Smooth muscle cell of trachea (primary cell): ENCODE measurements at places on chromosomes 1 and 21. TPM values are rescaled to one million over a fixed set of nuclear protein-coding genes. Genes with fewer than 3 reads are reported as not detected.

The S100A2 gene
- 3.3 and 6.0 TPM in 2 replicates for total RNA-seq

The MRPS14 gene
- total RNA-seq = 21.5 and 33.3 TPM in 2 replicates

The MFSD2A gene
- 0.58 and 4.1 TPM in 2 replicates for total RNA-seq

The HJV gene
- not detected in 2 replicates for total RNA-seq

The THEMIS2 gene
- 5.2 and 15.4 TPM in 2 replicates for total RNA-seq

The ALG14 gene
- total RNA-seq = 2.5 and 2.8 TPM in 2 replicates

The OR10Z1 gene
- total RNA-seq = not detected in 2 replicates

The KRTAP7-1 gene
- not detected in 2 replicates for total RNA-seq

The MMEL1 gene
- under 0.01 and 1.3 TPM in 2 replicates for total RNA-seq

The LCE1F gene
- not detected in 2 replicates for total RNA-seq

The GJA8 gene
- not detected in 2 replicates for total RNA-seq

The SPTA1 gene
- total RNA-seq = under 0.01 TPM in 2 replicates

The S100A1 gene
- 0.17 TPM in 1 of 2 replicates, not detected in the other for total RNA-seq

The BATF3 gene
- 1.2 and 3.1 TPM in 2 replicates for total RNA-seq

The ZNF697 gene
- total RNA-seq = 7.9 and 12.1 TPM in 2 replicates

The ZNF669 gene
- 8.3 and 10.5 TPM in 2 replicates for total RNA-seq

The IL22RA1 gene
- total RNA-seq = 0.15 and 0.17 TPM in 2 replicates

The MUTYH gene
- 16.7 and 22.3 TPM in 2 replicates for total RNA-seq
